ENCODE measurements at places on chromosomes 1 and 21. TPM values are rescaled to one million over a fixed set of nuclear protein-coding genes. Genes with fewer than 3 reads are reported as not detected.

DNA sequence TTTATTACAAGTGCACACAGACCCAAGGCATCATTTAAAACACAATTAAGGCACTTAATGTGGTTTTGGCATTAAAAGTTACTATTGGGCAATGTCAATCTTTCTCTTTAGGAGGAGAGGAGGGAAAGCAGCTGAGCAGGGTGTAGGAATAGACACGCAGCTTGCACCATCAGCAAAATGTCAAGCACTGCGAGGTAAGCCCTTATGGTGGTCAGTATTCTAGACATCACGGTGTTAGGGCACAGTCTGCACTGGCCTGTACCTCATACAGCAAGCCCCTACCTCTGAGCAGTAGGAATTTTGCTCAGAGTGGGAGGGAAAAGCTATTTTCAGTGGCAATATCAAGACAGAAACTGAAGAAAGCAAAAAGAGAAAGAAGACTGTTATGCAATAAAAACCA is 62.0 kb upstream of the ESRRG start:
- no peak for DNase-seq

- no peak for DNase-seq
Observed at GRCh38 chr1:156148216-156148615, 5.2 kb upstream of the SEMA4A start.

The HES5 gene
- polyA plus RNA-seq = not detected

GRCh38 chr1:37763791-37764413 is 1.0 kb downstream of the EPHA10 start:
- DNase-seq = no peak

DNA sequence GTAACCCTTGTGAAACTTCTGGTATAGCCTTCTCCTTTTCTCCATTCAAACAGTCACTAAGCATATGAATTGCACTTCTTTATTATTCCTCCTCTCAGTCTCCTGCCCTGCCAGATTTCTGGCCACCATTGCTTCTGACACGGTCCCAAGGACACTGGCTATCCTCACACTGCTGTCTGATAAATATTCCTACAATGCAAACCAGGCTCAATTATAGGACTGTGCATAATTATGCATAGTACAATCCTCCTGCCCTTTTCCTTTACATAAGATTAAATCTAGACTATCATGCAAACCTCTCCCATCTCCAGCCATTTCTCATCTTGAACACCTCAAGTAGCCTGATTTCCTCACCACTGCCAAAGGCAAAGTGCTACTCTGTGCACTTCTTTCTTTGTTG is 704.3 kb upstream of the ADAMTS5 start:
- no peak for DNase-seq

The AGBL4 gene
- polyA plus RNA-seq = not detected

DNA sequence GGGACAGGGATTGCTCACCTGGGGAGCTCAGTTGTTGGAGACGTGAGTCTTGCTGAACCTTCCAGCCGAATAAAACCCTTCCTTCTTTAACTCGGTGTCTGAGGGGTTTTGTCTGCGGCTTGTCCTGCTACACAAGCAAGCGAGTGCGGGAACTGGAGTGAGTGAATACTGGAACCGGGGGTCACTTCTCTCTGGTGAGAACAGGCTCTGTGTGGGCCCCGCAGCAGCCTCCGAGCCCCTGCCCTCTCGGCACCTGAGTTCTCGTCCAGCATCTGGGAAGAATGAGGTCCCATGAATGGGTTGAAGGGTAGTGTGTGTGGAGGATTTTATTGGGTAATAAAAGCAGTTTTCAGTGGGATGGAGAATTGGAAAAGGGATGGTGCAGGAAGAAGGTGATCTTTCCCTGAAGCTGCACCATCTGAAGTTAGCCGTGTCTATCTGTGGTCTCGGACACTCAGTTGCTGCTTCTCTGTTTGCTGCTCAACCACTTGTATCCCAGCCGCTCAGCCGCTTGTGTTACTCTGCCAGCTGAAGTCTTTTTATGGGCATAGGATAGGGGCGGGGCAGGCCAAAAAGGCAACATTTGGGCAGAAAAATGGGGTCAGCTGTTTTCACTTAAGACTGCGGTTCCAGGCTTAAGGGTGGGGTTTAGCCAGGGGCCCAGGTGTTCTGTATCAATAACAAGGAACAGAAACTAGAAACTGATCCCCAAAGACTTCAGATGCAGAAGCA is 450.6 kb upstream of the CAMK1G start:
- DNase-seq = no peak

DNA sequence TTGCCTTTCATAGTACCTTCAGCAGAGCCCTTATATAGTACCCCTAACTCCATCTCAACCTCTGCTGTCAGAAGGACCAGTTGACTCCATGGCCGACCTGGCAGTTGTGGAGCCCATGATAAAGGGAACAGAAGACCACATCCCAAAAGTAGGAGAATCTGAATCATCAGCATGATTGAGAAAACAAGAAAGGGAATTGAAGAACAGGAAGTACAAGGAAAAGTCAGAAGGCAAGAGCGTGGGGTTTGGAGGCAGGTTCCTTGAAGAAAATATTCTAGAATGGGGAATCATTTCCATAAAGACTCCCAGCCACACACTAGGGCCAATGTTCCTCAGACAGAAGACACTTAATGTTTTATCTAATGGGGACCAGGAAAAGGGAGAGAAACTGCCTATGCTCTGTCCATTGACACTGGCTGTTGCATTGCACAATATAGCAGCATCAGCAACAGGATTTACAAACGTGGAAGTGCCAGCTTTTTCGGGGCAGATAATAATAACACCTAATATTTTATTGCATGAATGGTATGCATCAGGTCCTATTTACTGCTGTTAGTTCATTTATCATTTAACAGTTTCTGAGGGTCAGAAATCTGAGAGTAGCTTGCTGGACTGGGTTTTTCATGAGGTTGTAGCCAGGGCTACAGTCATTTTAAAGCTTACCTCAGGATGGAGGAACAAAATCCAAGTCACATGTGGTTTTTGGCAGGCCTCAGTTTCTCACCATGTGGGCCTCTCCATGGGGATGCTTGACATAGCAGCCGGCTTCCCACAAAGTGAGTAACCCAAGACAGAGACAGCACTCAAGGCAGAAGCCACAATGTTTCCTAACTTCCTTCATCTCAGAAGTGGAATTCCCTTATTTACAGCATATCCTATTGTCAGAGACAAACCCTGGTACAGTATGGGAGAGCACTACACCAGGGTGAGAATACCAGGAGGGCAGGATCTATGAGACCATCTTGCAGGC is 483.4 kb downstream of the PLPP3 start:
- no peak for DNase-seq

The ODF2L gene
- 31.3 TPM for polyA plus RNA-seq

GRCh38 chr1:203046984-203047630 is 20.8 kb downstream of the PPFIA4 start:
- DNase-seq = no peak

The SAMD11 gene
- 0.14 TPM for polyA plus RNA-seq

GRCh38 chr1:179826626-179827280 is 50.9 kb downstream of the TOR1AIP2 start:
- DNase-seq = no peak

GRCh38 chr21:34935898-34936297 is 113.2 kb downstream of the RUNX1 start:
- no peak for DNase-seq

The CFHR1 gene
- polyA plus RNA-seq = not detected

- DNase-seq = no peak
Observed at GRCh38 chr1:241299347-241299746, 57.7 kb downstream of the RGS7 start.

DNA sequence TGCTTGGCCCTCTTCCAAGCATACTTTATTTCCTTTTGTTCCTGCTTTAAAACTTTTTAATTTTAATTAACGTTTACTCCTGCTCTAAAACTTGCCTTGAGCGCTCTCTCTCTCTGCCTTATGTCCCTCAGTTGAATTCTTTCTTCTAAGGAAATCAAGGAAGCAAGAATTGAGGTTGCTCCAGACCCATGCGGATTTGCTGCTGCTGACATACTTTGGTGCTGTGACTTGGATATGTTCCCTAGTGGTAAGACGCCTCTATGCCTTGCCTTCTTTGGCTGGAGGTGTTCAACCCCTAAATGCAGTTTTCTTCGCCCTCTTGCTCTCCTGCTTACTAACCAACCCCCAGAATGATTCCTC is 148.1 kb downstream of the ADSS2 start:
- DNase-seq = no peak

DNA sequence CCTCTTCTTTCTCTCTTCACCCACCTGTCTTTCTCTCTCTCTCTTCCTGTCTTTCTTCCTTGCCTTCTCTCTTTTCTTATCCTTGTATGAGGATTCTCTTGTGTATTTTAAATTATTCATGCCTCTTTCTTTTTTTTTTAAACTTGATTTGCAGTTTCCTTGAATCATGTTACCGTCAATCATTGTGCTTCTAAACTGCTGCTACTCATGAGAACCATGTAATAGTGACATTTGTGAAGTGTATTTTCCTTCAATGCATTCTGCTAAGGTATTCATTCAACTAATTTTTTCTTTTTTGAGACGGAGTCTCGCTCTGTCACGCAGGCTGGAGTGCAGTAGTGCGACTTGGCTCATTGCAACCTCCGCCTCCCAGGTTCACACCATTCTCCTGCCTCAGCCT is 539.1 kb upstream of the BRINP3 start:
- DNase-seq = no peak

GRCh38 chr1:85616364-85616705 is 35.8 kb downstream of the CCN1 start:
- DNase-seq = no peak

GRCh38 chr1:55155522-55155921 is 59.6 kb downstream of the USP24 start:
- DNase-seq = no peak

The KRTAP21-2 gene
- not detected for polyA plus RNA-seq

GRCh38 chr1:175353066-175353465 is 160.5 kb upstream of the KIAA0040 start:
- no peak for DNase-seq

The CFHR4 gene
- polyA plus RNA-seq = not detected

The PRRX1 gene
- polyA plus RNA-seq = not detected

GRCh38 chr1:225749706-225750105 is 27.9 kb upstream of the SRP9 start:
- DNase-seq = no peak

- no peak for DNase-seq
Observed at GRCh38 chr1:44086692-44087474, 31.7 kb upstream of the KLF17 start.

GRCh38 chr1:37537378-37537777 is 16.7 kb downstream of the SNIP1 start:
- no peak for DNase-seq

The SIPA1L2 gene
- 0.54 TPM for polyA plus RNA-seq

The VANGL2 gene
- not detected for polyA plus RNA-seq

The PTPN7 gene
- 126 TPM for polyA plus RNA-seq

GRCh38 chr1:116333171-116334014 is 39.7 kb upstream of the ATP1A1 start:
- DNase-seq = no peak

- DNase-seq = no peak
Observed at GRCh38 chr1:219940707-219941106, 12.3 kb upstream of the SLC30A10 start.

The WNT9A gene
- not detected for polyA plus RNA-seq

- DNase-seq = no peak
Observed at GRCh38 chr21:45512626-45513002, 29.6 kb downstream of the SLC19A1 start.

- DNase-seq = no peak
Observed at GRCh38 chr1:51425955-51426354, 93.1 kb downstream of the EPS15 start.

The GJA9 gene
- not detected for polyA plus RNA-seq

The SPATA21 gene
- polyA plus RNA-seq = not detected

The ATAD3C gene
- 3.1 TPM for polyA plus RNA-seq

All from immature natural killer cell (primary cell).